ENCODE measurements at places on chromosomes 3 and 15.

- DNase-seq, result no peak
Measured at GRCh38 chr15:38054488-38054887, 120.0 kb downstream of the TMCO5A start.

- peak; percentile 33 for DNase-seq
Measured at GRCh38 chr15:68303560-68304436, 26.3 kb downstream of the FEM1B start.

- DNase-seq, result no peak
Measured at GRCh38 chr3:63228677-63229076, 49.4 kb upstream of the SYNPR start.

- no peak for DNase-seq
Measured at GRCh38 chr15:101615986-101616848, 36.0 kb downstream of the TM2D3 start.

DNA sequence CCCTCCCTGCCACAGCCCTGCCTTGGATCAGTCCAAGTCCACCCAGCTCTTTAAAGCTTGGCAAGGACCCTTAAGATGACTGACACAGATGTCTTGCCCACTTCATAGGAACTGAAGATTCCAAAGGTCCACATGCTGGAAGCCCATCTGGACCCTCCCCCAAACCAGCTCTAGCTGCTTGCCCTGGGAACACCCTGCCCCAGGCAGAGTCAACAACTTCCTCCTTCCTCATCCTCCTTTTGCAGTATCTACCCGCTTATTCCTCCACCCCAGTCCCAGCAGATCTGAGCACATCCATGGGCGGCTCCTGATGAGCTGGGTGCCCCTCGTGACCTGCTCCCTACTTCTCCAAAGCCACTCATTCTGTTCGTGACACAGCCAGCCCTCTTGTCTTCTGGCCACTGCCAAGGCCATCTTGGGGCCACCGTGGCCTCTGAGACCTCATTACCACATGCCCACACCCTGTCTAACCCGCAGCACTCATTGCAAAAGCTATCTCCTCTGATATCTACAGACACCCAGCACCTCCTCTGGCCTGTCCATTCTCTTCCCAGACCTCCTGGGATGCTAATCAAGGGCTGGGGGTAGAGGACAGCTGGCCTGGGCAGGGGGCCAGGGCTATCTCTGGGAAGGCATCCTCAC, 2.0 kb upstream of the PFKFB4 start:
- DNase-seq, result no peak

GRCh38 chr3:58874248-58874741, 175.5 kb downstream of the CFAP20DC start:
- no peak for DNase-seq

DNA sequence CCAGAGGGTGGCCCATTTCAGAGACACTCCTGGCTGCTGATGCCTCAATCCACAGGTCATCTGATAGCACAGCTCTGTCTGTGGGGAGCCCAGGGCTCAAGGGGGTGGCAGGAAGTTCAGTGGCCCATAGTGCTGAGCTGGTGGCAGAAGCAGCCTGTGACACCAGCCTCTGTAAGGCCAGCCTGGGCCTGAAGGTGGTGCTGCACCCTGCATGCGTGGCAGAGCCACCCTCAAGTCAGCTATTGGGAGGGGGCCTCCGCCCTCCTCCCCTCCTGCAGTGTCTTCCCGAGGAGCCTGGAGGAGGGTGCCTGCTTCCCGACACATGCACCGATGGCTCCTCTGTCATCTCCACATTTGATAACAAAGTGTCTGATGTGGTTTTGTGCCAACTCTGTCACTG, 3.0 kb downstream of the PLA1A start:
- DNase-seq, result no peak

- peak; percentile 90 for DNase-seq
Measured at GRCh38 chr15:77633134-77633912, 611 bp upstream of the LINGO1 start.

DNA sequence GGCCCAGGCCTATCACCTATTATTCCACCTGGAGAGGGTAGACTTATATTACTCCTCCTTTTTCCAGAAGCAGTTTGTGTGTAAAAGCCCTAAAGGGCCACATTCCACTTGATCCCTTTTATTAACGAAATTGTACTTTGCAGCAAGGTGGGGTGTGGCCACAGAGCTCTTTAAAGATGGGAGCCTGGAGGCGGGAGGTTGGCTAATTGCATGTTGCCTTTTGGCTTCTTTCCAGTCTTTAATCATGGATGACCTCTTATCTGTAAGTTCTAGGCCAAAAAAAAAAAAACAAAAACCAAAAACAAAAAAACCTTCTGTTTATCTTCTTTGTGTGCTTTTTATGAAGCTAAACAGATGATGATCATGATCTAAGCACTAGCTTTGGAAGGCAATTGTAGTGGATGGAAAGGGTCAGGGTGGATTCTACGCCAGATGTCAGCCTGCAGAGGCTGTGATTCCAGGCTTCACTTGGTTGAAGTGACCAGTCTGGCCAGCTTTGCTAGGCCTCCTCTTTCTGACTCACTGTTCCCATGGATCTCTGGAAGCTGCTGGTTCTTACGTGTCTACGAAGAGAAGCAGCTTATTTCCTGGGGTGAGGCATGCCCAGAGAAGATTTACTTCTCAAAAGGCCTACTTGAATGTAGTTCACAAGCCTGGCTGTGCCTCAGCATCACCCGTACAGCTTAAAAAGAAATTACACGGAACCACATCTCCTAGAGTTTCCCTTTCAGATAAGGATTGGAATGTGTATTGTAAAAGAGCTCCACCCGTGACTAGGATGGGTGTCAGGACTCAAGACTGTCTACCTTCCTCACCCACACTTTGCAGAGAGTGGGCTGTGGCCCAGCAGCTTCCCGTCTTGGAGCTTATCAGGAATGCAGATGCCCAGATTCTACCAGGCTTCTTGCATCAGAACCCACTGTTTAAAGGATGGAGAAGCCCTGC, 330.9 kb upstream of the C2CD4B start:
- DNase-seq, result no peak

DNA sequence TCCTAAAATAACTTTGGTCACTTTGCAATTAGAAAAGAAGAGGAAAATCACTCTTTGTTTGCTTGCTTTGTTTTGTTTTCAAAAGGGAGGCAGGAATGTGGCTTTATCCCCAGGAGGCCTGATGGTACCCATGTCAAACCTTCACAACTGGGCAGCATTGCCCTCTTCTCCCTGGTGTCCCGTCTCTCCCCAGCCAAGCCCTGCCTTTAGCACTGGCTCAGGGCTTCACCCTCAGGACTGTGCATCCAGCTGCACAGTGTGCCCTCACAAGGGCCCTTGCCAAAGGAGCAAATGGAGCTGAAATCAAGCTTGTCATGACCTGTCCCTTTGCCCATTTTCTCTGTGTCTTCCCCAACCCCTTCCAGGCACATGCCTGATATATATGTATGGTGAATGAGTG, 29.1 kb upstream of the ATP13A5 start:
- no peak for DNase-seq

DNA sequence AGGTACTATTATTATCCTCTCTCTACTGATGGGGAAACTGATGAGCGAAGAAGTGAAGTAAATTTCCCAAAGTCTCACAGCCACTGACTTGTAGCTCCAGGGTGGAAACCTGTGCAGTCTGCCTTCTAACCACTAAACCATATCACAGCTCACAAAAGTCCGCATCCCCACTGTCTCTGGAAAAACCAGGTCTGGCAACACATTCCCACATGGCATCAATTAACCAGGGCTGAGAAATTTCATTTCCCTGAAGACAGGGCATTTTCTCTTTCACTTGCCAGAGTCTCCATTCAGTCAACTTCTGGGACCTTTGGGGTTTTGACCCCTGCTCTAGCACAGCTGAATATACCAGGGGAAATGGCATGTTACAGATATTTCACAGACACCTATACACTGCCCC, 26.5 kb downstream of the FBXO40 start:
- DNase-seq, result no peak

DNA sequence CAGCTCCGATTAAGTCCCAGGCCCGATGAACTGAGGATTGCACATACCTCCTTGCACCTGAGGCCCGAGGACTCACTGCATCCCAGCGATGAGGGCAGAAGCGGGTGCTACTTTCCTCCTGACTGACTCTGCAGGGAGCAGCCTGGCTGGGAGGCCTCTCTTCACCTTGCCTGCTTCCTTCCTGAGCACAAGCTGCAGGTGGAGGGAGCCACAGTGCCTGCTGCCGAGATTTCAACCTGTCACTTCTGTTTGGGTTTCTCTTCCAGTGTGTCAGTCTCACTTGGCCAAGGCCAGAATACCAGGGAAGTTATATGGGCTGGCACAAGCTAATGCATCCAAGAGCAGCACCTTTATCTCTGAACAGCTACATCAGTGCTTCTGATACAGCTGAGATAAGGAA, 185.4 kb downstream of the NTRK3 start:
- no peak for DNase-seq

Data from activated CD8-positive, alpha-beta memory T cell treated with anti-CD3 and anti-CD28 coated beads, Interleukin-2, amount 50 U/mL, for 48 hours (primary cell).